ENCODE measurements at places on chromosomes 11 and 22. TPM values are rescaled to one million over a fixed set of nuclear protein-coding genes. Genes with fewer than 3 reads are reported as not detected.

GRCh38 chr11:65420979-65421793, 1.4 kb upstream of the NEAT1 start:
- DNase-seq, result peak; percentile 87
- H3K4me1 ChIP-seq, result peaks cover 100% of the 10 kb centered on the region
- H3K4me3 ChIP-seq, result peak overlapping the region; percentile 51
- peak overlapping the region; percentile 100 for H3K27ac ChIP-seq
- no peaks in the 10 kb centered on the region for H3K27me3 ChIP-seq

- no peak overlapping the region for H3K4me3 ChIP-seq
- H3K27ac ChIP-seq, result no peak overlapping the region
- H3K36me3 ChIP-seq, result no peaks in the 10 kb centered on the region
- no peaks in the 10 kb centered on the region for H3K4me1 ChIP-seq
- DNase-seq, result no peak
- H3K27me3 ChIP-seq, result no peaks in the 10 kb centered on the region
Observed at GRCh38 chr11:26801601-26802000, 79.7 kb upstream of the SLC5A12 start.

GRCh38 chr11:27281740-27282590, 81.0 kb downstream of the CCDC34 start:
- no peak overlapping the region for H3K27ac ChIP-seq
- H3K4me3 ChIP-seq, result no peak overlapping the region
- H3K27me3 ChIP-seq, result no peaks in the 10 kb centered on the region
- H3K4me1 ChIP-seq, result no peaks in the 10 kb centered on the region
- no peak for DNase-seq

Gene LMNTD2
- 9.5 TPM for total RNA-seq

GRCh38 chr11:8230178-8230859, 33.4 kb downstream of the LMO1 start:
- peaks cover 17% of the 10 kb centered on the region for H3K4me1 ChIP-seq
- no peak overlapping the region for H3K27ac ChIP-seq
- no peaks in the 10 kb centered on the region for H3K27me3 ChIP-seq

GRCh38 chr22:31790240-31790639, 36.4 kb downstream of the DEPDC5 start:
- H3K4me3 ChIP-seq, result no peak overlapping the region
- no peaks in the 10 kb centered on the region for H3K4me1 ChIP-seq
- DNase-seq, result no peak
- no peak overlapping the region for H3K27ac ChIP-seq
- no peaks in the 10 kb centered on the region for H3K27me3 ChIP-seq

Gene OR8G1
- total RNA-seq, result not detected

Gene OR56A1
- not detected for total RNA-seq

DNA sequence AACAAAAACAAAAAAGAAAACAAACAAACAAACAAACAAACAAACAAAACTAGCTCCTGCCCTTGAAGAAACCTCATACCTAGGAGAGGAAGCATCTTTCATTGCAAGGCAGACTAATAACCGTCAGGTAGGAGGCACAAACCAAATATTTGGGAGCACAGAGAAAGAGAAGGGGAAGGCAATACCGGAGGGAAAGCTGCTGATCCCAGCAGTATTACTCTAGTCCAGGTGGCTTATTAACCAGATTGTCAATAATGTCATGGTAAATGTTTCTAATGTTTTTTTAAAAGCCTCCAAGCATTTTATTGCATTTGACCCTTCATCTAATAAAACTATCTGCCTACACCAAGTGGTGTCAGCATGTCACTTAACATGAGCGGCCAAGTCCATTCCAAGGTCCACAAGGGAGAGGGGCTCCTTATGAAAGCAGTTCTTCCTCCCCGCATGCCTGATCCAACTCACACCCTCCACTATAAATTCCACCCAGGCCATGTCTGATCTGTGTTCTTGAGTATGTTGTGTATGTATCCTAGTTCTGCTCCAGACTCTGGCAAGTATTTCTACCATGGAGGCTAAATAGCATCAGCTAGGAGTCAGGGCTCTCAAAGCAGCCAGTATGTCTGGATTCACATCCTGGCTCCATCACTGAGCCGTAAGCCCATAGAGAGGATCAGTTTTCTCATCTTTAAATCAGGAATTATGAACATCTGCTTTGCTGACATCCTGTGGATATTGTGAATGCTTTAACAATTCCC, 208.1 kb upstream of the TENM4 start:
- no peak overlapping the region for H3K4me3 ChIP-seq
- H3K4me1 ChIP-seq, result no peaks in the 10 kb centered on the region
- no peak for DNase-seq
- H3K27ac ChIP-seq, result no peak overlapping the region
- H3K27me3 ChIP-seq, result no peaks in the 10 kb centered on the region

Gene ANGPTL5
- not detected for total RNA-seq

Gene BATF2
- total RNA-seq, result 2.1 TPM

DNA sequence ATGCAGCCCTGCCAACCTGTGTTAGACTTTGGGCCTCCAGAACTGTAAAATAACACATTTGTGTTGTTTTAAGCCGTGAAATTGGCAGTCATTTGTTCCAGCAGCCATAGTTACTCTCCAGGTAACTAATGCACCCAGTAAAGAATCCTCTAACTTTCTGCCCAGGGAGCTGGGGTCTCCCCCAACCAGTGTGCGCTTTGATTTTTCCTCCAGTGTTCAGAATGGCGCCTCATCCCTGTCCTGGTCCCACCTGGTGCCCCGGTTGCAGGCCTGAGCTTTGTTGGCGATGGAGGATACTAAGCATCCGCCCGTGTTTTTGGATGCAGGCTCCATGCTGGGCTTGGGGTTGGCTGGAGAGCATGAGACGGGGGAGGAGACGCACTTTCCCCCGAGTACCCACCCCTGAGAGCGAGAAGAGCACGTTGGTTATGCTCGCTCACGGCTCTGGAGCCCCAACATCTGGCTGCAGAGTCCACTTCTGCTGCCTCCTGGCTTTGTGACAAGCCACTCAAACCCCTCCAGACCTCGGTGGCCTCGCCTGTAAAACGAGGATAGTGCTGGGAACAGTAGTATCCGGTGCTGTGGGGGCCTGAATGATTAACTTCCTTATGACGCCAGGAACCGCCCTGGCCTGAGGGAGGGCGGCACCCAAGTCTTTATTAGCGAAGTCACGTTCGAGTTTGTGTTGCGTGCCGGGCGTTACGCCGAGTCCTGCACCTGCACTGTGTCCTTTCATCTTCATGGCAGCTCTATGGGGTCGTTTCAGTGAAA, 25.8 kb downstream of the MRGPRD start:
- no peak for DNase-seq
- H3K4me3 ChIP-seq, result no peak overlapping the region
- no peak overlapping the region for H3K27ac ChIP-seq
- H3K36me3 ChIP-seq, result no peaks in the 10 kb centered on the region
- no peaks in the 10 kb centered on the region for H3K4me1 ChIP-seq

DNA sequence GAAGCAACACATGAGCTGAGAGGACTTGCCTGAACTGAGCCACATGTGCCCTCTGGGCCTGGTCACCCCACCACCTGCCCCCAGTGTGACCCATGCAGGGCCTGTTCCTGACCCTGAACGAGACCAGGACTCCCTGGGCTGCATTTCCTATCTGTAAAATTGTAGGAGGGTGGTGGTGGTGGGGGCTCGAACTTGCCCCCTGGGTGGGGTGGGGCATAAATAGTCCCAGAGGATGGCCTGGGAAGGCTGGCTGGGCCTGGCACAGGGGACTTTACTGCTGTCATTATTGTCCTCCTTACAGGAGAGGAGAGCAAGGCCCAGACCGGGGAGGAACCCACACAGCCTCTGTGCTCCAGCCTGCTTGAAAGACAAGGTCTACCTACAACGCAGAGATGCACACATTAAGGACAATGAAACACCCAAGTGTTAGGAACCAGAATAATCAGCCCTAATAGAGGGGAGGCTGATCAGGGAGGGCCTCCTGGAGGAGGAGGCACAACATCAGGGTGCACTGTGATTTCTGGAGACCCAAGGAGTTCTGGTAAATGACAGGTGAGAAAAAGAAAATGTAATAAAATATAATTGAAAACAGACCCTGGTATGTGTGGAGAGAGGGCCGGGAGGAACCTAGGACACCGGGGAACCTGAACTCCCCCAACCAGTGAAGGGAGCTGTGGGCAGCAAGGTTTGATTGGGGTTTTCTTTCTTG, 2.8 kb upstream of the AIFM3 start:
- H3K4me1 ChIP-seq, result no peaks in the 10 kb centered on the region
- no peak overlapping the region for H3K4me3 ChIP-seq
- H3K36me3 ChIP-seq, result no peaks in the 10 kb centered on the region
- H3K27me3 ChIP-seq, result no peaks in the 10 kb centered on the region
- DNase-seq, result no peak
- H3K27ac ChIP-seq, result no peak overlapping the region

Gene MB
- total RNA-seq, result 1.5 TPM

Gene SGSM1
- 5.1 TPM for total RNA-seq

Gene GPR83
- 0.39 TPM for total RNA-seq

- H3K4me3 ChIP-seq, result no peak overlapping the region
- H3K4me1 ChIP-seq, result no peaks in the 10 kb centered on the region
- no peak for DNase-seq
- H3K27me3 ChIP-seq, result peaks cover 4% of the 10 kb centered on the region
- no peak overlapping the region for H3K27ac ChIP-seq
Observed at GRCh38 chr22:27561286-27561904, 240.2 kb downstream of the MN1 start.

Gene SYT9
- total RNA-seq, result not detected

Gene MIAT
- total RNA-seq, result 0.54 TPM

Gene CASP5
- total RNA-seq, result not detected

GRCh38 chr11:57432714-57433163, 5.8 kb upstream of the SLC43A3 start:
- no peak overlapping the region for H3K4me3 ChIP-seq
- no peaks in the 10 kb centered on the region for H3K4me1 ChIP-seq
- no peak overlapping the region for H3K27ac ChIP-seq
- H3K36me3 ChIP-seq, result no peaks in the 10 kb centered on the region
- peaks cover 22% of the 10 kb centered on the region for H3K27me3 ChIP-seq
- no peak for DNase-seq

GRCh38 chr22:46453006-46453828, 84.2 kb downstream of the CELSR1 start:
- no peak for DNase-seq
- no peak overlapping the region for H3K27ac ChIP-seq
- H3K36me3 ChIP-seq, result no peaks in the 10 kb centered on the region
- peaks cover 17% of the 10 kb centered on the region for H3K4me1 ChIP-seq
- H3K4me3 ChIP-seq, result no peak overlapping the region

Gene MFNG
- total RNA-seq, result 4.5 TPM

GRCh38 chr11:60634126-60634525, 65.3 kb upstream of the MS4A8 start:
- no peaks in the 10 kb centered on the region for H3K27me3 ChIP-seq
- no peak overlapping the region for H3K27ac ChIP-seq
- no peak overlapping the region for H3K4me3 ChIP-seq
- DNase-seq, result peak; percentile 1
- no peaks in the 10 kb centered on the region for H3K36me3 ChIP-seq

DNA sequence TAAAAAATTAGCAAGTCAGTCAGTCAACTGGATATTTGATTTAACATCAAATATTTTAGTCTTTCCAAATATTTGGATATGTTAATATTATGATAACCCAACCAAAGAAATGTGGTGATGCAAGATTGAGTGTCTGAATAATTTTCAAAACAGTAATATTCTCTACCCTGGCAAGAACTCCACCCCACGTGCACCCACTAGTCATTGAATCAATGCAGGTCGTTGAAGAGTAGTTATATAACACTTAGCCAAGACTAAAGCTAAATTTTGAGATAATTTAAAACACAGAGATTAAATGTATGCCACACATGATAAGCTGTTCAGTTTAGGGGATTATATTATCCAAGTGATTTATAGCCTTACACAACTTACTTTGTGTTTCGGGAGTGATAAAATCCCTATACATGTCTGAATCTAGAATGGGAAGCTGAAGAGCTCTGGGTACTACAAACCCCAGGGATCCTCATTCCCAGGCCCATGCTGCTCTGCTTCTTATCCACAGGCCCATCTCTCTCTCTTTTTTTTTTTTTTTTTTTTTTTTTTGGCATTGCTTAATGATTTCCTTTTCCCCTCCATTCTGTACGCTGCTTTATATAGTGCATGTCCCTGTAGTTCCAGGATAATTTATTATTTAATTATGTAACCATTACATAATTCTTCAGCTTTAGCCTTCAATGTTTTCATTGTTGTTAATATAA, 392.9 kb downstream of the NTM start:
- H3K4me3 ChIP-seq, result no peak overlapping the region
- no peak for DNase-seq
- H3K27me3 ChIP-seq, result no peaks in the 10 kb centered on the region
- no peaks in the 10 kb centered on the region for H3K4me1 ChIP-seq

GRCh38 chr22:44620841-44621257, 81.2 kb upstream of the PRR5 start:
- no peak overlapping the region for H3K4me3 ChIP-seq
- H3K36me3 ChIP-seq, result no peaks in the 10 kb centered on the region
- H3K27me3 ChIP-seq, result no peaks in the 10 kb centered on the region
- no peaks in the 10 kb centered on the region for H3K4me1 ChIP-seq

DNA sequence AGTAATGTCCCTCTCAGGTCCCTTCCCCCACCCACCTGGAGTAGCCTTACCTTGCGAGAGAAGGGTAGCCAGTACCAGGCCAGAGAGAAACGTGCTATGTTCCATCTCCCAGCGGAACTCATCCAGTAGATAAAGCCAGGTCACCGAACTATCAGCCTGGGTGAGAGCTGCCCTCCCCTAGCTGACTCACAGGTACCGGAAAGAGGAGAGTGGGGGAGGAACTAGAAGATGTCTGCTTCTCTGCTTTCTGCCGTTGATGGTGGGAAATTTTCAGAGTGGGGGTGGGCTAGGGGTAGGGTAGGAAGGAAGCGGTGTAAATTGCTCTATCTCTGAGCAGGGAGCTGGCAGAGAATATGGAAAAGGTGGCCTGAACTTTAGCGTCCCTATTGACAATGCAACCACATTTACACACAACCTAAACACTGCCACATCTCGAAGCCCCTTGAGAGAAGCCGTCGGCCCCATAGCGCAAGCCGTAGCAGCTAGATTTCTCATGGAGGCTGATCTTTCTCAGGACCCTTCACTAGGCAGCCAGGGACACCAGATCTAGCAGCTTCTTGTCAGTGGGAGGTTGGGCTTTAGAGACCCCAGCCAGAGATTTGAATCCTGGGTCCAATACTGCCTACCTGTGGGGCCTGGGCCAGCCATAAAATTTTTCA, at the start of gene CD3D:
Gene CD3D (minus strand): TSS at position 203 of the 659 bp plus-strand sequence. CDS start 98 bp downstream, at position 105.
- H3K27me3 ChIP-seq, result peaks cover 2% of the 10 kb centered on the region
- H3K4me3 ChIP-seq, result no peak within 1 kb of the TSS
- no peaks in the 10 kb centered on the region for H3K36me3 ChIP-seq

Data from HCT116 (cell line).